ENCODE measurements at places on chromosomes 5 and 9.

DNA sequence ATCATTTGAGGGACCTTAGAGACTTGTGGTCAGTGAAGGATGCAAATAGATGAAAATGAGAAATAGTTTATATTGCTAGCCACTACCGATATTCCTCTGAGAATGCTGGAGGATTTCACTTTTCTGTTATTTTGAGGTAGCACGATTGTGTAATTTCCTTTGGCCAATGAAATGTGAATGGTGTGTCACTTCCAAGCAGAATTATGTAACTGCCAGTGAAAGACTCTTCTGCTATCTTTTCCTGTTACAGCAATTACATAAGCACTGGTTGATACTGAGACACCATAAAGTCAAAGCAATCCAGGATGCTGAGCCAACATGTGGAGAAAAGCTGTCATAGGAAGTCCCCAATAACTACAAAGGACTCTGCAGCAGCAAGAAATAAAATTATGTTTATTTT, 3.6 kb upstream of the PCDHA2 start:
- no peak for DNase-seq

- no peak for DNase-seq
Observed at GRCh38 chr5:53045263-53045662, 56.1 kb downstream of the ITGA2 start.

DNA sequence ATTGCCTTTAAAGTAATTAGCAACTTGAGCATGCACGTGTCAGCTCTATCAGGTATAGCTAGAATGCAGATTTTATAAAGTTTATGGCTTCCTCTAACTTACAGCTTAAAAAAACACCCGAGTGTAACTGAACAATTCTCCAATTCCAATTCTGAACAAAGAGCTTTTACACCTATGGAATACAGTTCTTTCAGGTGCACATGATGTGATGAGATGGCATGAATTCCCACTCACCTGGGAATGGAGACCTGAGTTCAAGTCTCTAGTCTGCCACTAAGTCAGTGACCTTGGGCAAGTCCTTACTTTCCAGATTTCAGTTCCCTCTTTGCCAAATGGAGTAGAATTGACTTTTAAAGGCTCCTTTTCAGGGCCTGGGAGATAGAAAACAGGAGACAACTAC, 1.8 kb downstream of the ZFAND5 start:
- no peak for DNase-seq

DNA sequence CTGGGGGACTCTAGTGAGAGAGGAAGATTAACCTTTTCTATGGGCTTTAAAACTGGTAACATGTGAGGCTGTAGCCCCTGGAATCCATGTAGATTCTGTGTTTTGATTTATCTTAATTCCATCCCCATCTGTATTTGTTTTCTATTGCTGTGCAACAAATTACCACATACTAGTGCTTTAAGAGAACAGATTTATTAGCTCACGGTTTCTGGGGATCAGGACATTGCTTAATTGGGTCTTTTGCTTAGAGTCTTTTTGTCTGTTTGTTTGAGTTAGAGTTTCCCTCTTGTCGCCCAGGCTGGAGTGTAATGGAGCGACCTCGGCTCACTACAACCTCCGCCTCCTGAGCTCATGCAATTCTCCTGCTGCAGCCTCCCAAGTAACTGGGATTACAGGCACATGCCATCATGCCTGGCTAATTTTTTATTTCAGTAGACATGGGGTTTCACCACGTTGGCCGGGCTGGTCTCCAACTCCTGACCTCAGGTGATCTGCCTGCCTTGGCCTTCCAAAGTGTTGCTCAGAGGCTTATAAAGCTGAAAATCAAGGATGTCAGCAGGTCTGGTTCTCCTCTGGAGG, 29.9 kb upstream of the GNA14 start:
- no peak for DNase-seq

DNA sequence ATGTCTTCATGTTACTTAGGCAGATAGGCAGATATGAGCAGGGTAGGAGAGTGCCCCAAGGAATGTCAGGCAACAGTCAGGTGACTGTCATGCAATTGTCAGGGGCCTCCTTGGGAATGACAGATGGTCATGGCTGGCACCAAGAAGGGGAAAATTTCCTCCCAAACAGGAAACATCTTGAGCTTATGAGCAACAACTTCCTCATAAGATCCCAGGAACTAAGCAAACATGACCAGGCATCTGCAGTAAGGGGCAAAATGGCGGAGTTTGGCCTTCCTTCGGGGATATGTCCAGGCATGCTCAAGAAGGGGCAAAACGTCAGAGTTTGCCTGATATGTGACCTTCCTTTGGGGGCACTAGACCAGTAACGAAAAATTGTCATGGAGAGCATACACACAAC, 591.8 kb downstream of the PDE4D start:
- DNase-seq = no peak

Measured in SW 1271 (cell line).